ENCODE measurements at places on chromosomes 7 and 10.

DNA sequence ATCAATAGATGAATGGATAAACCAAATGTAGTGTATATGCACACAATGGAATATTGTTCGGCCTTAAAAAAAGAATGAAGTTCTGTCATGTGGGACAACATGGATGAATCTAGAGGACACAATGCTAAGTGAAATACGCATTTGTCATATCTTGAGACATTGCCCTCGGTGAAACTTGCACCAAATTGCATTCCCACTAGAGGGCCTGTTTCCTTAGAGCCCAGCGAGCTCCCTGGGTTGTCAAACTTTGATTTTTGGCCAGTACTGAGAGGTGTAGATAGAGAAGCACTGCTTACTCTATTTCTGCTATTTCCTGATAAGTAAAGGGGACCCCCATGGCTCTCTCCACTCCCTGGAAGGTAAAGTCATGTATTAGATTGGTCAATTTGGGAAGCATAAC is 157.1 kb downstream of the GPAM start:
- no peak for DNase-seq

DNA sequence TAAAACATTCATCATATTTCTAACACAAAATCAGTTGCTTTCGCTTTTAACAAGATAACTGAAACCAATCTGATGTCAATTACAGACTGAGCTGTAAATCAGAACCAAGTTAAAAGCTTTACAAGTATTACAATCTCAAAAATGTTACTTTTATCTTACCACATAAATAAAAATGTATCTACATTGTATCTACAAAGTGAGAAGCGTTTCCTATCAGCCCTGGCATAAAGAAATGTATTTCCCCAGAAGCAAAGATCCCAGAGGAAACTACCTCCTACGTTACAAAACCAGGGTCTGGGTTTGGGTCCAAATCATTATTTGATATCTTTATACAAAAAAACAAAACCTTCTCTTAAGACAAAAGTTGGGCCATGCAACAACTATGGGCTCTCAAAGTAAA is 2.6 kb downstream of the SMURF1 start:
- DNase-seq: peak; percentile 14

DNA sequence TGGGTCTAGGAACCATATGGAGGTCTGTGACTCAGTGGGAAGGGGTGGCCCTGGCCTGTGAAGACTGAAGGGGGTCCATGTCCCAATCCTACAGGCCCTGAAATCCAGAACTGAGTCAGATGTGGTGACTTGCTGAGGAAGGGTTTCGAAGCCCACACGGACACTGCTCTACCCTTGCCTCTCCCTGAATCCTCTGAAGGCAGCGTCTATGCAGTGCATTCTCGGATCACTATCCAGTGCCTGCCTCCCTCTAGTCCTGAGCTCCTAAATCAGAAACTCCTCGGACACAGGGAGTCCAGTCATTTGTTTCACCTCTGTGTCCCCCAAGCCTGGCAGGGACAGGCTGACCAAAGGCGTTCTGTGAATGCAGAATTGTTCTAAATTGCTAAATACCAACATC is 25.4 kb upstream of the TMEM72 start:
- DNase-seq: no peak

- DNase-seq: no peak
Observed at GRCh38 chr7:155401231-155401630, 56.7 kb upstream of the EN2 start.

- peak; percentile 44 for DNase-seq
Observed at GRCh38 chr10:86535132-86535882, 13.7 kb upstream of the WAPL start.

- no peak for DNase-seq
Observed at GRCh38 chr10:16952610-16953009, 135.4 kb upstream of the RSU1 start.

- DNase-seq: no peak
Observed at GRCh38 chr10:105288026-105288425, 646.9 kb downstream of the SORCS3 start.

DNA sequence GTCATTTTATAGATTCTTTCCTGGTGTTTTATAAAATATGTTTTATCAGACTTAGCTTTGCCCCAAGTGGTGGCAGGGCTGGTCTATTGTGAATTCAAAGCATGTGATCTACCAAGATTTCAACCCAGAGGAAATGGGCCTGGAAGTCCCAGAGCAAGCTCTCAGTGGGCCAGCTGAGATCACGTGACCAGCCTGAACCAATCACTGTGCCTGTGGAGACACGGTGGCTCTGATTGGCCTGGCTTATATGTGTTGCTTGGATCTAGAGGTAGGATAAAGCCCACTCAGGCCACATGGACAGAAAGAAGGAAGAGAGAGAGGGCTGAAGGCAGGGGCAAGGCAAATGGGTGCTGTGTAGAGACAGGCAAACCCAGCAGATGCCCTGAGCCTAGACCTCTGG is 65.5 kb upstream of the GATA3 start:
- no peak for DNase-seq

DNA sequence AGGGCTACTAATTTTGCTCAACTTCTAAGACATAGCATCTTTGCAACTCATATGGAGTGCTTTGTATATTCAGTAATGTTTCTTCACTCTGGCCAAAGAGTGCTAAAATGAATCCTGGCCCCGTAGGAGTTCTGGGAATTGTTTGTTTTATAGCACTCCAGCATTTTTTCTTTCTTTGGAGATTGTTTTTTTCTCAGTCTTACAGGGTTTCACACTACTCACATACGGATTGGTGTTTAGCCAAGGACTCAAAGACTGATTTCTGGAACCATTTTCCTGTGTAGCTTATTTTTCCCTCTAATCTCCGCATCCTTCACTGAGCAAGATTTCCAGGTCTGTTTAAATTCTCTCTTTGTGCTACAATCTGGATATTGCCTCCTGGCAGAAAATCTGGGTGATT is 6.4 kb downstream of the TAS2R41 start:
- DNase-seq: no peak

DNA sequence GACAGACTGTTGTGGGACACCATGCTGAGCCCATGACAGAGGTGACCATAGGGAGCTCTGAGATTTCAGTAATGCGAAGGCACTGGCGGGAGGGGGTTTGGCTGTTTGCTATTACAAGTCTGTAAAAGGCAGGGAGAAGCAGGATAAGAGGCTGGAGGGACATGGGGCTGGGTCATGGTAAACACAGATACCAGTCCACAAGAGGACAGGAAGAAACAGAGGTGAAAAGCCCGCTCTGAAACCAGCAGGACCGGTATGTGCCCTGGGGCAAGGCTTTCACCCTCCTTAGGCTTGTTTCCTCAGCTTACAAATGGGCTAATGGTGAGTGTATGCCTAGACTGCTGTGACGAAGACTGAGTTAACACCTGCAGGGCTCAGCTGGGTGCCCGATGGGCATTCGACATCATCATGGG is 34.1 kb downstream of the ANXA11 start:
- DNase-seq: no peak

DNA sequence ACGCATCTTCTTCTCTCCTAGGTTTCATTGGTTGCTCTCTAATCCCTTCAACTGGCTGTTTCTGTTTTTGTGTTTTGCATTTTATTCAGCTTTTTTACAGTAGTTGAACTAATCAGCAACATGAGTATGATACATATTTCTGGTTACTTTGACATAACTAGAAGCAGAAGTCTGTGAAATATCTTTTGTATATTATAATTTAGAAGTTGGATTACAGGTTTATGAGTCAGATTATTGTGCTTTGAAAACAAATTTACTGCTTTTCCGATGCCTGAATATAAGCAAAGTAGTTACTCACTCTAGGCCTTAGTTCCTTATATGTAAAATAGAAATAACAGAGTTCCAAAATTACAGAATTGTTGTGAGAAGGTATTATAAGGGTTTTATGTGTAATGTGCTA is 96.2 kb upstream of the MEOX2 start:
- DNase-seq: no peak

DNA sequence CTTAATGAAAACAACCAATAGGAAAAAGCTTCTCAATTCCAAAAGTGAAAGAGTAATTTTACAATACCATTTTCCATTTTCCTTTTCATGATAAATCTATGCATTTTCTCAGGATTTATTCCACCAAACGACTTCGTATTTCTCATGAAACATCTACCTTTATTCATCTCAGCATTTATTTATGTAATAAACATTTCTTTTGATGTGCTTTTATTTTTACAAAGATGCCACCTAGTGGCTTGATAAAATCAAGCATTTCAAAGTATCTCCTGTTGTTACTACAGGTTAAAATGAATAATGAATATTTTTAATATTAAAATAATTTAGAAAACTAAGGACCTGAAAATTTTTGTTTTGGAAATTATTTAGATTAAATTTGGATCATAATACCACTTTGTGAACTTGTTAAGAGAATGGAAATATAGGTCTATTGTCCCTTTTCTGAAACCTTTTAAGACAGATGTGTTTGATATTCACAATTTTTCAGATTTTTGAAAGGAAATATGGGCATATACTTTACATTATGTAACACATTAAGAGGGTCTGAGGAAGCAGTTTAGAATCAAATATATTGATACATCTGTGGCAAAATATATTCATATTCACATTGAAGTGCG is 2.7 kb upstream of the IQUB start:
- peak; percentile 54 for DNase-seq

GRCh38 chr7:46932676-46933424 is 649.1 kb downstream of the TNS3 start:
- no peak for DNase-seq

DNA sequence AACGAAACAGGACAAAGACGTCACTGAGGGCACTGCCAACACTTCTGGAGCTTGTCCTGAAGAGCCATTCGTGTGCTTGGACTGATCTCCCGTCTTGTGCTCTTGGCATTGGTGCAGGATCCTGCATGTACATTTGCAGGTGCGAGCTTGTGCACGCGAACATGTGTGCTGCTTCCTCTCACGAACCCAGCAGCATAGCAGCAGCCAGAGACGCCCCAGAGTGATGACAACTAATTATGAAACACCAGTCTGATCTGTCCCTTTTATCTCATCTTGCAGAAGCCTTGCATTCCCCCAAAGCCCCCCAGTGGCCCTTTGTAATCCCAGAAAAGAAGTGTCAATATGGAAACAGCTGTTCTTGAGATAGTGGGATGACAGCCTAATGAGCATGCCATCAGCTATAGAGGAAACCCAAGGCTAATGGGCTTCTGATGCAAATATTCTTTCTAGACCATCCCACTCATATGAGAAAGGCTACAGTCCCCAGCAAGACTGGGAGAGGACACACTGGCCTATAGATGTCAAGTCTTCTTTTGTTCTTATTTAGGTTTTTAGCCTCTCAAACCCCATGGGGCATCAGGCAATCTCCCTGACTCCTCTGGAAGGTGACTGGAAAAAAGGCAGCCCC is 310.6 kb downstream of the FRMD4A start:
- DNase-seq: no peak

Measured in CD4-positive, alpha-beta T cell treated with Interleukin-10 for 1 hour (primary cell).